ENCODE measurements at places on chromosomes 1 and 21.

GRCh38 chr1:227779021-227779441 is 36.4 kb upstream of the PRSS38 start:
- no peak for DNase-seq

- DNase-seq = peak; percentile 68
Measured at GRCh38 chr1:207579436-207579799, 65.5 kb upstream of the CR1L start.

- no peak for DNase-seq
Measured at GRCh38 chr1:8702472-8702849, 115.0 kb downstream of the RERE start.

DNA sequence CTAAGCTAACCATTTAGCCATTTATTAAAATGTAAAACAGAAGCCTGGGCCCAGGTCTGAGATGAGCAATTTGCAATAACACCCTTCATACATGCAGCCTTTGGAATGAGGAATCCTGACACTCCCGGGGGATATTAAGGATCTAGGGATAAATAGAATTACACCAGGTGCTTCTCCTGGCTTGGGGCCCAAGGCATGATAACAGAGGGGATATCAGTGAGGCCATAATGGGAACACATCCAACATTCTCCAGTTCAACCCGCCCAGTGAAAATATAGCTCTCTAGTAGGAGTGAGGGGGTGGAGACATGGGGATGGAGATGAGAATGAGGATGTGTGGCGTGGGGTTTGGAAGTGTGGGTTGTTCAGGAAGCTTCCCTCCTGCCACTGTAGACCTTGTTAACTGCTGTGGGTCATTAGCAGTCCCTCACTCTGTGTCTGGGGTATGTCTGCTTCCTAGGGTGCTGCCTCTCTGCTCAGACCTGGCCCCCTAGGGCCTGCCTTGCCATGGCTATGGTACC is 57.9 kb upstream of the KANK4 start:
- no peak for DNase-seq

DNA sequence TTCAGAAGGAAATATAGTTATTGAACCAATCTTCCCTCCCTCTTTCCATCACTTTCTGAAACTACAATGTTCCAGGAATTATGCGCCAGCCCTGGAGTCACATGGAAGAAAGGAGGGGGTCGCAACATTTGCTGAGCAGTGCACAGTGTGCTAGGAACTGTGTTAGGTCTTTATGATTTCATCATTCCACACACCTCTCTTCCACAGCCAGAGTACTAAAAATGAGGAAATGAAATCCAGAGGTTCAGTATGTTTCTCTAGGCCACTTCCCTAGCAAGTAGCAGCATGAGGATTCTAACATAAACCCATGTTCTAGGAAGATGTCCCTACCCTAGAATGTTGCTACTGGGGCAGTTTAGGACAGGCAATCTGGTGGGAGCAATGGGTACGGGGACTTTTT is 158.1 kb downstream of the SLC45A1 start:
- DNase-seq = no peak

DNA sequence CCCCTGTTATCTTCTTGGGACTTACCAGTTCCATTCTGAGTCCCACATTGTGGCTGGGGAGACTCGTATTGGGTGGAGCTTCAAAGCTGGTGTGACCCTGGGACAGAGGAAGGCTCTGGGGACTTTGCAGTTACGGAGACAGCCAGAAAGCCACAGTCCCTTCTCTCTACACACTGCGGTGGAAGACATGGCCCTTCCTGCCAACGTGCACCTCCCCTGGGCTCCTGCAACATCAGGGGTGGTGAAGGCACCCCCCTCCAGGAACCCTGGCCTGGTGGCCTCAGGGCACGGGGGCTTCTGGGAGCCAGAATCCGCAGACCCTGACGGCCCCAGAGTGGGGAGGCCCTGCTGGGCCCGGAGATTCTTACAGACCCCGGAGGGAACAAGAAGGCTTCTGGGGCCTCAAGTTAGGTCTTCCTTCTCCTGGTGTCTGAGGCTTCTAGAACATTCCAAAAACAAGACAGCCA is 113.0 kb downstream of the SIK1 start:
- DNase-seq = no peak

GRCh38 chr1:230278871-230279582 is 147.1 kb downstream of the PGBD5 start:
- no peak for DNase-seq

DNA sequence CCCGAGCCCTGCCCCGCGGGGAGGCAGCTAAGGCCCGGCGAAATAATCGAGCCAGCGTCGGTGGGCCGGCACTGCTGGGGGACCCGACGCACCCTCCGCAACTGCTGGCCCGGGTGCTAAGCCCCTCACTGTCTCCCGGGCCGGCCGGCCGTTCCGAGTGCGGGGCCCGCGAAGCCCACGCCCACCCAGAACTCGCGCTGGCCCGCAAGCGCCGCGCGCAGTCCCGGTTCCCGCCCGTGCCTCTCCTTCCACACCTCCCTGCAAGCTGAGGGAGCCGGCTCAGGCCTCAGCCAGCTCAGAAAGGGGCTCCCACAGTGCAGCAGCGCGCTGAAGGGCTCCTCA is 49.0 kb upstream of the SYT14 start:
- no peak for DNase-seq

- no peak for DNase-seq
Measured at GRCh38 chr1:179575497-179576314, at the start of gene NPHS2. TSS of gene NPHS2 (minus strand) at chr1:179575948. CDS start at chr1:179575864, 84 bp downstream.

- no peak for DNase-seq
Measured at GRCh38 chr1:108045460-108045859, 80.5 kb upstream of the VAV3 start.

- no peak for DNase-seq
Measured at GRCh38 chr1:6443339-6444115, 19.0 kb downstream of the ESPN start.

GRCh38 chr1:103561643-103562395 is 9.6 kb upstream of the AMY2B start:
- no peak for DNase-seq

- no peak for DNase-seq
Measured at GRCh38 chr1:24503059-24503751, 569 bp downstream of the RCAN3 start.

- DNase-seq = no peak
Measured at GRCh38 chr1:234556245-234556943, 53.6 kb downstream of the IRF2BP2 start.

DNA sequence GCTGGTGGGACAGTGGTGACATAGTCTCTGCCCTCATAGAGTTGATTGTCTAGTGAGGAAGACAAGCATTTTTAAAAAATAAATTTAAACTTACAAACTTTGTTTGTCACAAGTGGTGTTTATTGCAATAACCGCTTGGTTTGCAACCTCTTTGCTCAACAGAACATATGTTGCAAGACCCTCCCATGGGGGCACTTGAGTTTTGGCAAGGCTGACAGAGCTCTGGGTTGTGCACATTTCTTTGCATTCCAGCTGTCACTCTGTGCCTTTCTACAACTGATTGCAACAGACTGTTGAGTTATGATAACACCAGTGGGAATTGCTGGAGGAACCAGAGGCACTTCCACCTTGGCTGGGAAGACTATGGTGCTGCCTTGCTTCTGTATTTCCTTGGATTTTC is 58.4 kb downstream of the LAMC2 start:
- DNase-seq = no peak

- DNase-seq = no peak
Measured at GRCh38 chr1:21335088-21335691, 44.9 kb upstream of the ECE1 start.

DNA sequence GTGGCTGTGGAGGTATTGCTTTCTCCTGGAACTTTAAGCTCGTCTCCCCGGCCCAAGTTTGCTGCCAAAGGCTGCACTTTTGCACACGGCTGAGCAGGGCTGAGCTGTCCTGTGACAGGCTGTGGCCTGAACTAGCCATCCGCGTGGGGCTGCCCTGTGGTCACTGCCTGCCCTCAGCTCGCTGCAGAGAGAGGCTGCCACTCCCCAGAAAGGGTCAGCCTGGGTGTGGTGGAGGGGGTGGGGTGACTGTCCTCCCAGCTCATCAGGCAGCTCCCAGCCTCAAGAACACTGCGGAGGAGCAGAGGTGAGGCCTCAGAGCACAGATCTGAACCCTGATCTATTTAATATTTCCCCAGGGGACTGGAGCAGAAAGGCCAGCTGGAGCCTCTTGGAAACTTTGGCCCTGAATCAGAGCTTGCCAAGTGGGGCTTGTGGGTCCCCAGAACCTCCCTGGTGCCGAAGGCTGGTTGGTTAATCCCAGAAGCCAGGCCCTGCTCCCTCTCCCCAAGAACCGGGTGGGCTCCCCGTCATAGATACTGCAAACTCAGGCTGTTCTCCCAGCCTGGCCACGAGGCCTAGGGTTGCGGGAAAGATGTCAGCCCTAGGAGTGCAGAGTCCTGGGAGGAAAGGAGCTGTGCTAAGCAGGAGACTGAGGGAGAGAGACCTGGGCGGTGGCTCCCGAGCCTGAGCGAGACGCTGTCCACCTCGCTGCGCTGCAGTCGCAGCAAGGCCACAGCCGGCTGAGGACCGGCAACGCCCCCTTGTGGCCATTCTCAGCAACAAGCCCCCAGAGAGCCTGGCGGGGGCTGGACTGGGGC is 125.1 kb upstream of the IPO9 start:
- DNase-seq = peak; percentile 81

- DNase-seq = no peak
Measured at GRCh38 chr1:84467298-84467697, 11.8 kb upstream of the RPF1 start.

- DNase-seq = no peak
Measured at GRCh38 chr1:54502342-54502741, 45.7 kb upstream of the ACOT11 start.

DNA sequence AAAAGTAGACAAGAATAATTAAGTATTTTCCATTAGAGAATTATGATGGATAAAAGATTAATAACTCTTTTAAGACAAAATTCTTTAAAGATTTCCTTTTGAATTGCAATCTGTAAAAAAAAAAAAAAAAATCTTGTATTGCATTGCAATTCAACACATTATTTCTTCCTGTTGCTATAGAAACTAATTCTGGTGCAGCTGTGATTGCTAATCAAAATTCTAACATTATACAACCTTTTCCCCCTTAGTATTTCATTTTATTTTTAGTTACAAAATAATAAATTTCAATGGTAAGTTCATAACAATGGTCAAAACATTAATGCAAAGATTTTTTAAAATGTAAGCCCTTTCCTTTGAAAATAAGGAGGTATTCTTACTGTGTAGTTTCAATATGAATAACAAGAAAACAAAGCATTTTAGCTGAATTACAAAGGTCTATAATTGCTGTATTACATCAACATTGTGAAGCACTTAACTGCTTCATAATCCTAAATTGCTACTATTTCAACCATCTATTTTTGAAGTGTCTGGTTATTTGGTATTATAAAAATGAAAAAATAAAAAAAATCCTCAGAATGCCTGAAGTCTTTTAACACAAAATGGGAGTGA is 135.0 kb downstream of the SYT14 start:
- DNase-seq = no peak

DNA sequence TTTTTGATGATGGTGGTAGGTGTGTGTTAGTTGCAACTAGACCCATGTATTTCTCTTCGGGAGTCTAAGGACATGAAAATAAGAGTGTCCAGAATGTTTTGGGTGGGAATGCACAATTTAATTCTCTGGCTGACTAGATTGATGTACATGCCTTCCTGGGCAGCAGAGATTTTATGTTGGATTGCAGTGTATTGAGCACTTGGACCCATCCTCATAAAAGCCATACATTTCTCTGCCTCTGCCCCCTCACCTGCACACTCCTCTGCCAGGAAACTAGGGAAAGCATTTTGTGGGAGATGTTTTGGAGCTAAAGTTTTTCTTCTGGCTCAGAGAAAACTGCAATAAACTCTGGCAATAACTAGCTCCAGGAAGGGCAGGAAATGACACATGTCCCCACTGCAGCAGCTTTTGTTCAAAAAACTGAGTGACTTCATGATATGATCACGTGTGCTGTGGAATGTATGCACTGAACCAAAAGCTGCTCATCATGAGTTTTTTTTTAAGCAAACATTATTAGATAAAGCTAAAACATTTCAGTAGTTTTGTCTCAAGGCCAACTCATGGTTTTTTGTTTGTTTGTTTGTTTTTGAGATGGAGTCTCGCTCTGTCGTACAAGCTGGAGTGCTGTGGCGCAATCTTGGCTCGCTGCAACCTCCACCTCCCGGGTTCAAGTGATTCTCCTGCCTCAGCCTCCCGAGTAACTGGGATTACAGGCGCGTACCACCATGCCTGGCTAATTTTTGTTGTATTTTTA is 17.6 kb downstream of the RIT1 start:
- peak; percentile 94 for DNase-seq

- peak; percentile 30 for DNase-seq
Measured at GRCh38 chr1:192807211-192808162, 1.4 kb upstream of the RGS2 start.

GRCh38 chr1:29544406-29544805 is 308.1 kb downstream of the PTPRU start:
- no peak for DNase-seq

DNA sequence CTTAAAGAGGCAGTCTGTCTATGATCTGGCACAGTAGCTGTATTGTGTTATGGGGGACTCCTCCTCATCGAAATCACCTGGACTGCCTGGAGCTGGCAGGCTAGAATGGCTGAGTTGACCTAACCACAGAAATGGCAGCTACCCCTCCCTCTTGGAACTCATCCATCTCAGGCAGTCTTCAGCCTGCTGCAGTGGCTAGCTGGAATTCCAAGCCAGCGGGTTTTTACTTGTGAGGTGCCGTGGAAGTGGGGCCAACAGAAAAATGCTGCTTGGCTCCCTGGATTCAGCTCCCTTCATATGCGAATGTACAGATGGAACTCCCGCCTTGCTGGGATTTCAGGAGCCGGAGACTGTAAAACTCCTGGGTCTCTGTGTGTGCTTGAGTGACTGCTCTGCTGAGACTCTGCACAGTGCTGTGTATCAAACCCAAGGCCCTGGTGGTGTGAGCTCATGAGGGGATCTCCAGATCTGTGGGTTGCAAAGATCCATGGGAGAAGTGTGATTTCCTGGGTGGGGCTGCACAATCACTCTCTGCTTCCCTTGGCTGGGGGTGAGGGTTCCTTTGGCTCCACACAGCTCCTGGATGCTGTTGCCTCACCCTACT is 316.9 kb downstream of the CTH start:
- no peak for DNase-seq

DNA sequence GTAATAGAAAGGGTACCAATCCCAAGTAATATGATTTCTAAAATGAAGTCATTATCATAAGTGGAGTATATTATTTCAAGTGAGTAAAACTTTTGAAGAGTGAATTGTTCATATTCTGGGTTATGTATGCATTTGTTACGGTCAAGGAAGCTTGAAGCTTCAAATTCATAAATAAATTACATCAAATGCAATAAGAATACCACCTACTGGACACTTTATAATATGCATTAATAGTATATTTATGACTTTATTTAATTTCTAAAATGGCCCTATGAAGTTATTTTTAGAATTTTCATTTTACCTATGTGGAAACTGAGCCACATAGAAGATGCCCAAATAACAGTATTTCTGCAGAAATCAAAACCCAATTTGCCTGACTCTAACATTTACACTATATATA is 260.6 kb downstream of the SMYD3 start:
- peak; percentile 9 for DNase-seq

GRCh38 chr1:107991371-107992066 is 26.5 kb upstream of the VAV3 start:
- no peak for DNase-seq

- DNase-seq = no peak
Measured at GRCh38 chr1:215444715-215445414, 122.2 kb upstream of the KCTD3 start.

GRCh38 chr1:232890340-232890943 is 60.0 kb upstream of the NTPCR start:
- no peak for DNase-seq

GRCh38 chr21:42855171-42855936 is 24.0 kb downstream of the WDR4 start:
- DNase-seq = no peak

GRCh38 chr1:23810818-23811540 is 10.4 kb upstream of the GALE start:
- DNase-seq = peak; percentile 64

GRCh38 chr1:217614200-217614712 is 16.6 kb downstream of the GPATCH2 start:
- no peak for DNase-seq

Measured in lung microvascular endothelial cell (primary cell).